ENCODE measurements at places on chromosomes 12 and 14. TPM values are rescaled to one million over a fixed set of nuclear protein-coding genes. Genes with fewer than 3 reads are reported as not detected.

DNA sequence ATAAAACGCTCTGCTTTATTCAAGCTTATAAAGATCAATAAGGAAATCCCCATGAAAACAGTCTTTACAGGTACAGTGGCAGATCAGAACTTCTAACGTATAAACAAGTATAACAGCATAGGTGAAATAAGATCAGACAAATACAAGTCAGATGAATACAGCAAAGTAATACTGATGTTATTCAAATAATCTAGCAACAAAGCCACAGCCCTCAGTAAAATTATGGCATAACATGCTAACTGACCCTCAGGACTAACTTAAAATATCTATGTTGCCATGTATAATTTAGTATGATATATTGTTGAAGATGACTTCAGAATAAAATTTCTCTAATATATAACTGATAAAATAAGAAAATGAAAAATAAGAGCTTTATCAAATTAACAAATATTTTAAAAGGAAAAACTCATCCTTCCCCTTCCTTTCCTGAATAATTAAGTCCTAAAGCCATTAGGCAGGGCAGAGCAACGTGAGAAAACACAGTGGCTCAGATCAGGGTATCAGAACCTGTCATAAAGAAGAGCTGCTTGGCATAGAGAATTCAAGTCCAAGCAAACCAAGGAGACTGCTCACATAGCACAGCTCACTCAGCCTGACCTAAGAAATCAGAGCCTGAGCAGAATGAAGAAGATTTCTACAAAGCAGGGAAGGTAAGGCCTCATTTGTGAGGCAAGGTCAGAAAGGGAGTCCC is 70.7 kb downstream of the PAWR start:
- no peak for DNase-seq

Gene PLEKHD1
- 0.05 TPM for total RNA-seq

DNA sequence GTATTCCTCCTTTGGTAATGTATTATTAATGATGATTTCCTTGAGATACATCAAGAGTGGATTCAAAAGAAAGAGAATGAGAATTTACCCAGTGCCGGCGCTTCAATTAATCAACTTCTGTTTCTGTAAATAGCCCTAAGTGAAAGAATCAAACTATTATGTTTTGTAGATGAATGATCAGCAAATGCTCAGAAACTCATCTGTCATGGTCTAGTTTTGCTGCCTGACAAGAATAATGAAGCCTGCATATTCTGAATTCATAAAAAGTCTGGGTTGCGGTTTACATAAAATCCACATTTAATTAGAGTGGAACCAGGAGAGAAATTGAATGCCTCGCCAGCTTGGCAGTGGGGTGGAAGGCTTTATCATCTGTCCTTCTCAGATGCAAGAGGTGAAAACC is 325.3 kb downstream of the GALC start:
- DNase-seq, result no peak

DNA sequence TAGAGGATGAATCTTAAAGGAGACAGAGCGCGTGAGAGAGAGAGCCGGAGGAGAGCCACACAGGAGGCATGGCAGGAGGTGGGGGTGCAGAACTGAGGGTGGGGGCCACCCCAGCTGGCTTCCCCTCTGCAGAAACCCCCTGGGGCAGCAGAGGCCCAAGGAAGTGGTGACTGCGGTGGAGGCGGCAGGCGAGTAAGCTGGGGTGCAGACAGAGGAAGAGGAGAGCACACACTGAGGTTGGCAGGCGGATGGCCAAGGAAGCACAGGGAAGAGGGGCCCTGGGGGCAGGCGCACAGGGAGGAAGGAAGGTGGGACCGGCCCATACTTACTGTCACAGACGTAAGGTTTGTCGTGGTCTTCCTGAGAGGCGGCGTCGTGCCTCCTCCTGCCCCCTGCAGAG is 179.8 kb downstream of the DPF3 start:
- DNase-seq, result no peak

Gene CELA1
- total RNA-seq, result not detected

DNA sequence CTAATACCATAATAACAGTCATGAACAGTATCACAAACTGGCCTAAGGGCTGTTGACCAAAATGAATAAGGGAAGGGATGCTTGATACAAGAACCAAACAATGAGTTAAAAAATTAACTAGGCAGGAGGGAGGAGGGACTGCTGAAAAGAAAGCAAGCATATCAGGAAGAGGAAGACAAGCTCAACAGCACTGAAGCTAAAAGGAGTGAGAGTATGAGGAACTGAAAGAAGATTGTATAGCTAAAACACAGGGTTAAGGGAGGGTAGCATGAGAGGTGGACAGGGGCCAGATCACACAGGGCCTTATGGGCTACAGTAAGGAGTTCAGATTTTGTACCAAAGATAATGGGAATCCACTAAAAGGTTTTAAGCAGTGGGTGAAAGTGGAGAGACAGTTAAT is 34.1 kb downstream of the ITGA7 start:
- no peak for DNase-seq

DNA sequence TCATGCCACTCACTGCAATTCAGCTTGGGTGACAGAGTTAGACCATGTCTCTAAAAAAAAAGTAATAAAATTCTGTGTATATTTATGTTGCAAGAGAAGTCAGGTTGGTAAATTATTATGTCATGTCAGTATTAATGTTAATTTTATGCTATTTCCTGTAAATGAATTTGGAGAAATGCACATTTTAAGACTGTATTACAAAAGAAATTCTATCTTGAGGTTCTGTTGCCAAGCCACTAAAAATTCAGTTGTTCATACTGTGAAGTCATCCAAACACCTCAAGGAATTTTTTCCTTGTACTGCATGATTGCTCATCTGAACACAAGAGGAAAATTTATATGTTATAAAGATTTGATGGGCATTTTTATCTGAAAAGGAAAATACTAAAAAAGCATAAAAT is 23.3 kb upstream of the HMGA2 start:
- DNase-seq, result no peak

DNA sequence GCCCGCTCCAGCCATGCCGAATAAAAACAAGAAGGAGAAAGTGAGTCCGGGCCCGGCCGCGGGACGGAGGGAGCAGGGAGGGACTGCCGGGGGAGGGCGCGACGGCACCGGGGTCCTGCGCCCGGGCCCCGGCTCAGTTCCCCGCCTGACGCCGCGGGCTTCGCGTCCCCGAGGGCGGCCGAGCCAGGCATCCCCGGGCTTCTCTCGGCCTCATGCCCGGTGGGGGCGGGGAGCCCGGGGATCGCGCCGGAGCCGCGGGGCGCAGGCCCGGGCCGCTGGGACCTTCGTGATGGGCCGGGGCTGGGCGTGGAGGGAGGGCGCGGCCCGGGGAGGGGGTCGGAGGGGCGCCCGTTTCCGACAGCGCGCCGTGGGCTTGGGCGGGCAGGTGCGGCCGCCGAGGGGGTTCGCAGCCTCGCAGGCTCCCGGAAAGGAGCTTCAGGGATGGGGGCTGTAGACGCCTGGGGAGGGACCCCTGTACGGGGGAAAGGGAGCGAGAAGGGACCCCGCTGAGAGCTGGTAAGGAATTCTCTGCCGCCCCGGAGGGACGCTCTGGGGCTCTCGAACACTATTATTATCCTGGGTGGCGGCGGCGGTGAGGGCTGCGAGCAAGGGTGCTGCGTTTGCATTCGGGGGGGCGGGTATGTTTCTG is 496 bp downstream of the PPP2R5C start:
- peak; percentile 43 for DNase-seq

DNA sequence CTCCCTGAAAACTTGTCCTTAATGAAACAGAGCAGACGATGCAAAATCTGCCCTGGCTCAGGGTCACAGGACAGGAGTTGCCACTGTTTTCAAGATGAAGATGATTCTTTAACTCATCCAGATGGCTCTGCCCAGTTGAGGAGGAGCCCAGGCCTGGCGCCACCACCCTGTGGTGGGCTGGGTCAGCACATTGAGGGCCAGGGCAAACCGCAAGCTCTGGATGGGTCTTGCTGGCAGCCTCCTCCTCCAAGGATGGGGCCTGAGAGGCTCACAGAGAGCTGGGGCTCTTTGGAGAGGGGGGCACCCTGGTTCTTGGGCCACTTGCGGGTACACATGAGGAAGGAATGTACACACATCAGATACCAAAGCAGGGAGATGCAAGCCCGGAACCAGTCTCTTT is 158.2 kb downstream of the NUAK1 start:
- DNase-seq, result no peak

DNA sequence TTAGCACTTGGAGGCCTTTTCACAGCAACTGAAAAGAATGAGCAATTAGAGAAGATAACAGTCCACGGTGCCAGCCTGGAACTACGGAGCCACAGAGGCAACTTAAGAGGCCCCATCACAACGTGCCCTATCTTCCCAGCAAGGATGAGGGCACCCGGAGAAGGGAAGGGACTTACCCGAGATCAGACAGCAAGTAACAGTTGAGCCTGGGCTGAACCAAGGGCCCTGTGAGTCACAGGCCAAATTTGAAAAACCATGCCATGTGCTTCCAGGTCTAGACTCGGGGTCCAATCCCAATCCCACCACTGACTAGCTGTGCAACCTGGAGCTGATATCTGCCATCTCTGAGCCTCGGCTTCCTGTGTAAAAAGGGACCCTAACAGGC is 42.2 kb downstream of the PITPNM2 start:
- DNase-seq, result no peak

DNA sequence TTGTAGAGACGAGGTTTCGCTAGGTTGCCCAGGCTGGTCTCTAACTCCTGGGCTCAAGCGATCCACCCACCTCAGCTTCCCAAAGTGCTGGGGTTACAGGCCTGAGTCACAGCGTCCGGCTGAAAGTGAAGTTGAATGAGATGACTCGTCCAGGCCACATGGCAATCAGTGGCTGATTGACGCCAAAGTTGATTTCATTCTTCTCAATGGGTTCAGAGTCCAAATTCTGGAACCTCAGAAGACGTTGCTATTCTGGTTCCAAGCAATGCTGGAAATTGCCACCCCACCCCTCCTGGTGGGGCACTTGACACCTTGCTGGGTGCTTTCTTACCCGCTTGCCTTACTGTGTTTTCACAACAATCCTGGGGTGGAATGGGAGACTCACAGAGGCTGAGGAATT is 14.9 kb downstream of the ABCB9 start:
- no peak for DNase-seq

Gene WSCD2
- 0.09 TPM for total RNA-seq

GRCh38 chr14:22973217-22974032 is 8.9 kb downstream of the AJUBA start:
- DNase-seq, result no peak

- no peak for DNase-seq
These were observed 298.5 kb downstream of the NPAS3 start for GRCh38 chr14:33237115-33237740.

DNA sequence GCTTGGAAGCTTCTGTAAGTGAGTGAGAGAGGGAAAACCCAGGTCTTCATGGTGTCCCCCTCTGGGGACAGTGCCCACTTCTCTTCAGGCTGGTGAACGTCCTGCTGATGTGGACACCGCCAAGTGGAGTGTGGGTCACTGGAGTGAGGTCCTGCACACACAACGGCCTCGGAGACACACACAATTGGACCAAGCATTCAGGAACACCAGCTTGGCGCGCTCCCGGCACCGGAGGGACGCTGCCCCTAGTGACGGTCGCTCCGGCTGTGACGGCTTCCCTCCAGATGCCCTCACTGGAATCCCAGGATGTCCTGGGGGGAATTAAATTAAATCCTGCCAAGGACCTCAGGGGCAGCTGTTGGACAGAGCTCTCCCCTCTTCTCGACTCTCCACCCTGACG is 123.1 kb downstream of the ZNF664 start:
- DNase-seq, result no peak

Gene ZFHX2
- total RNA-seq, result 0.08 TPM

Gene OR4K15
- total RNA-seq, result not detected

Gene MIP
- 0.50 TPM for total RNA-seq

DNA sequence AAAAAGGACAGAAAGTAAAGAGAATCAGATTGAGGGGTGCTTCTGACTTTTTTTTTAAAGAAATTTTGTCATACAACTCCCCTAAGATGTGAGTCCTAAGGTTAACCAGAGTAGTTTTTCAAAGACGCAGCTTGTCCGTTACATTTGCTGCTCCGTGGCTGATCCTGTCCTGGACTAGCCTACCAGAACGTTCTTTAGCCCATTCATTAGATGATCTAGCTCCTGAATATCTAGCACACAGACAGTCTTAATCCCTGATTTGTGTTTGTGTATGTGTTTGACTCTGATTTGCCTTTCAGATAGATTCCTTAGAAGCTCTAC is 60.3 kb downstream of the SAMD4A start:
- DNase-seq, result no peak

DNA sequence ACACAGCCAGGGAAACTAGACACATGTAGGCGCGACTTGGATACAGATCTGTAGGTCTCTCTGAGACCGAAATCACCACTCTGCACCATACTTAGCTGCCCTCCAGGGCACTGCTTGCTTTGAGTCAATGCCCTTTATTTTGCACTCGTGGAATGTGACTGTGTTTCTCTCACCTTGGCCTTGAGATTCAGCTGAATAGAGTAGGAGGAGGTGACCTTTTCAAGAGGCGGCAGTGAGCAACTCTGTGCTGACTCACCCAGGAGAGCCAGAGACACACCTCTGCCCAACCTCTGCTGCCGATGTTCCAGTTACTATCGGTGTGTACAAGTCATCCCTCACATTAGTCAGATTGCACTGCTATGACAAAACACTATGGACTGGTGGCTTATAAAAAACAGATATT is 583.4 kb downstream of the VRK1 start:
- no peak for DNase-seq

Gene PLA2G1B
- 1.4 TPM for total RNA-seq

Gene ITGB7
- total RNA-seq, result 1.8 TPM

Gene SLC5A8
- total RNA-seq, result not detected

DNA sequence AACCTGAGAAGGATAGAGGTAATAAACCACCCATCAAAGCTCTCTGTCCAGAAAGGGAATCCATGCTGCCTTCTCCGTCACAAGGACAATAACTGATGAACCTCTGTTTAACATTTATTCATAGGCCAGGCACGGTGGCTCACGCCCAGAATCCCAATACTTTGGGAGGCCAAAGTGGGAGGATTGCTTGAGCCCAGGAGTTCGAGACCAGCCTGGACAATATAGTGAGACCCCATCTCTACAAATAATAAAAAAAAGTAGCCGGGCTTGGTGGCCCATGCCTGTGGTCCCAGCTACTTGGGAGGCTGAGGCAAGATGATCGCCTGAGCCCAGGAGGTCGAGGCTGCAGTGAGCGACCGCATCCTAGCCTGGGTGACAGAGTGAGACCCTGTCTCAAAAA is 7.1 kb upstream of the FOS start:
- no peak for DNase-seq

- no peak for DNase-seq
These were observed 15.3 kb downstream of the TSFM start for GRCh38 chr12:57797933-57798332.

GRCh38 chr12:93825501-93825888 is 148.3 kb downstream of the CRADD start:
- no peak for DNase-seq

Gene MYL6
- 298 TPM for total RNA-seq

All from liver (tissue), 10 donors.